ENCODE measurements at places on chromosomes 7 and 10.

- no peak for DNase-seq
These were observed 74.6 kb downstream of the VCL start for GRCh38 chr10:74072503-74072902.

DNA sequence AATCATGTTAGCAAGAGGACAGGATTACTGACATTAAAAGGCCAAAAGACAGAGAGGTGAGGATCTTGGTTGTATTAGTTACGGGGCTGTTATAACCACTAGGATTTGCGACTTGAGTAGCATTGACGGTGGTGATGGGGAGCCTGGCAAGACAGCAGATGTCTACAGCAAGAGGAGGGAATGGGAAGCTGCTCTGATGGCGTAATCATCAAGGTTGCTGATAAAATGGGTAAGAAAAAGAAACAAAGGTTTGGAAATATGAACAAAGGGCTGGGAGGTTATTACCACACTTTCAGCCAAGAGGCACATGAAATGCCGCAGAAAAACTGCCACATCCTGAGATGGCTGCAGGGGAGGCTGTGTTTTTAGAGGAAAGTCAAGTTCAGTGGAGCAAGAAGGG, 33.9 kb downstream of the TMEM229A start:
- no peak for DNase-seq

DNA sequence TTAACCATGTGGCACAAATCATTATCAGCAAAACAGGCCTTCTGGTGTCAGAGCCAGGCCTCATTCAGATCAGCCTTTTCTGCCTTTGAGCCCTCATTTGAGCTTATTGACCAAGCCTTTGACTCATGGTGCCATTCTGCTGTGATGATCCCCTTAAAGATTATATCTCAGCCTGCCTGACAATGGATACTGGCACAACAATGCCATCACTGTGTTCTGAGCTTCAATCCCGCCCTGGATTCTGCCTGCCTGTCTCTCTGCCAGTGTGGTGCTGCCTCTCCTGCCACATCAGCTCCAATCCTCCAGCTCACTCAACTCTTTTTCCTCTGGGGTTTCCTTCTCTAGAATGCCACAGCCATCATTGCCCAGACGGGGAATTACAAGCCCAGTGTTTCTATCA, 52.6 kb downstream of the SRI start:
- DNase-seq = no peak

DNA sequence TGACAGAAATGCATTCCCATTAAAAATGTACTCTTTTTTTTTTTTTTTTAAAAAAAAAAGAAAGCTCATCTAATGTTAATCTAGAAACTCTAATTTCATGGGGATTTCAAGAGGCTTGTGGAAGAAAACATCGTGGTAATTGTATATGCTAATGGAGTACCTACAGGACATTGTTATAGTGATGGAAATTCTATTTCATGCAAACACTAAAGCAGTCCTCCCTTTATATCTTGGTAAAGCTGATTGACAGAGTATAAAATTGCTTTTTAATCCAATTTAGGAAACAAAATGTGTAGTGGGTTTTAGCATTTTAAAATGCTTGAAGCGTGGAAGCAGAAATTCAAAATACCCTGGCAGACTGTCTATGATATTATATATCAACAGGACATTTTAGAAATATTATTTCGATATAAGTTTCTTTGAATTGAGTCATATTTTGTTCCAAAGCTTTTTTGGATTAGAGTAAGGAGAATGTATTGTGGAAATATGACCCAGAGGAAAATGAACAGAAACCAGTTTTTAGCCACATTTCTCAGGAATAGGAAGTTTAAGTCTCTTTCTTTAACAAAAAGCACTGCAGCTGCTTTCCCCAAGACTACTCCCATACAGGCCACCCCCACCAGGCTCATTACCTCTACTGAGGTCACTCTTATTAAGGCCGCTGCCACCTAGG, 121.9 kb downstream of the WNT2 start:
- DNase-seq = no peak

DNA sequence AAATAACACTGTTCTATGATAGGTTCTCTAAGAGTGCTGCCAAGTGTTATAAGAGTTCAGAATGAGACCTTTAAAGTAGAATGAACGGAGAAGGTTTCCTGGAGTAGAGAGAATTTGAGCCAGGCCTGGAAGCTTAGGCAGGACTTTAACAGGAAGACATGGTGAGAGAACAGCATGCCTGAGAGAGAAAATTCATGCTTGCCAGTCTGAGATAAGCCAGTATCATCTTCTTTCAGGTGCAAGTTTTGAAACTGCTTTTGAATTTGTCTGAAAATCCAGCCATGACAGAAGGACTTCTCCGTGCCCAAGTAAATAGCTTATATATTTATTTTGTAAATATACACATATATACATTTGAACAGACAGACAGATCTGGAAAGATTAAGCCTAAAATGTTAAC, 22.1 kb downstream of the ARMC10 start:
- no peak for DNase-seq

GRCh38 chr10:62631241-62631640, 173.3 kb upstream of the ADO start:
- DNase-seq = no peak

- no peak for DNase-seq
These were observed 54.9 kb upstream of the ZMIZ2 start for GRCh38 chr7:44693641-44694313.

DNA sequence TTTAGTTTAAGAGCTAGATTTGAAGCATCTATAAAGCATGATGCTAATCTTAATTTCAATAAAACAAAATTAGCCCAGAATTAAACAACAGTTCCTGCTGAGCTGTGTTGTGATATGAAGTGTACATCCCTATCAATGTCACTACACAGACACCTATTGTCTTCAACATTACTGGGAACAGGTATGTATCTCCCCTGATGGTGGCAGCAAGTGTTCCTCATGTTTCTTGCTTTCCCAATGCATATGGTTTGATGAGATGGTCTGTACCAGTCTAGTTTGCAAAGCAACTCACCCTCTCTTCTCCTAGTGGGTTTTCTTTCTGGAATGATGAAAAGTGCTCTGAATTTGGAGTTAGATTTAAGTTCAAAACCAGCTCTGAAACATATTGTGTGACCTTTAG, 38.1 kb downstream of the TSPAN12 start:
- no peak for DNase-seq

DNA sequence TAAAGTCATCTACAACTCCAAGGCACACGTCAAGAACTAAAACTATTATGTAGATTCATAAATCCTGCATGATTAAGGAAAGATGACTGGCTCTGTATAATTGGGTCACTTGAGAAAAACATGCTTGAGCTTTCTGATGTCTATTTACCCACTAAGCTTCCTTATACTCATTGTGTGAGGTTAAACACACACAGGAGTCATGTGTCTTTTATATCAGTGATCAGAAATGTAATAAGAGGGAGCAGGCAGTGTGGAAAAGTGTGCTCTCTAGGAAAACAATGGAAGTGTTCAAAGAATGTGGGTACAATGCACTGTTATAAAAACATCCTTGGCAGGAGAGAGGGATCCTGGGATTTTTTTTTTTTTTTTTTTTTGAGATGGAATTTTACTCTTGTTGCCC, 108.6 kb upstream of the ARID5B start:
- no peak for DNase-seq

DNA sequence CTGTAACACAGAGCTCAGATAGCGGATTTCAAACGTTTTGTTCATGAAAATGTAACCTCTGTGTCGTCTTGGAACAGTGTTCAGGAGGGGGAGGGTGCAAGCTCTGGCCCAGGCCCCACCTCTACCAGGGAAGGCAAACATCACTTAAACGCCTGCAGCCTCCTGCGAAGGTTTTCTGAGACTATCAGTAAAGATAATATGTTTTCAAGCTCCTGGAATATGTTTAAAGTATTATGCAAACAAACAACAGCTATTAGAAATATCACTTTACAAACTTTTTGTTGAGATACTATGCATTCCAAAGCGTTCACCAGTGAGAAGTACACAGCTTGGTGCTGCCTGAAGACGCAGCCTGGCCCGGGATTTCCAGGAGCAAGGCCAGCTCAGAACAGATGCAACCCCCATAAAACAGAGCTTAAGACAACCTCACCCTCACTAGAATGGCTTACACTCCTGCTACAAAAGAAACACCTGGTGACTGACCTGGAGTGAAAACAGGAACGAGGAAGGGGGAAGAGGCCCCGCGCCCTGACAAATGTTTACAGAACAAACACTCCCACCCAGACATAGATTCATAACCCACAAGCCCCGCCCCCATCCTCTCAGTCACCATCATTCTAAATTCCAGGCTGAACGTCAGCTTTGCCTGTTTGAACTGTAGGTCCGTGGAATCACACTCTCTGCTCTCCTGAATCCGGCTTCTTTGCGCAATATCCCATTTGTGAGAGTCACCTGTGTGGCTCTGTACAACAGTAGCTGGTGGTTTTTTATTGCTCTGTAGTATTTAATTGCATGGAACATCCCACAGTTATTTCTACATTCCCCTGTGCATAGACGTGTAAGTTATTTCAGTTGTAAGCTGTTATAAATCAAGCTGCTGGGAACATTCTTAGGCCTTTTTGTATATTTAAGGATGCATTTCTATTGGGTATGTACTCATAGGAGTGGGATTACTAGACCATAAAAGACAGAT, 155.0 kb downstream of the PTPRN2 start:
- DNase-seq = no peak

Data from Jurkat, Clone E6-1 (cell line).